ENCODE measurements at places on chromosomes 5 and 9. TPM values are rescaled to one million over a fixed set of nuclear protein-coding genes. Genes with fewer than 3 reads are reported as not detected.

- no peak for DNase-seq
Measured at GRCh38 chr5:42929871-42930270, 110.2 kb downstream of the ANXA2R start.

GRCh38 chr5:145943674-145944121 is 7.3 kb downstream of the SH3RF2 start:
- no peak for DNase-seq

The GDNF gene
- polyA plus RNA-seq, result 0.51 TPM

- DNase-seq, result no peak
Measured at GRCh38 chr9:108087781-108088180, 598.2 kb upstream of the KLF4 start.

The SPAG8 gene
- polyA plus RNA-seq, result 16.5 TPM

- no peak for DNase-seq
Measured at GRCh38 chr9:1998111-1998510, 17.0 kb upstream of the SMARCA2 start.

The MAMDC4 gene
- 15.9 TPM for polyA plus RNA-seq

The CFAP77 gene
- polyA plus RNA-seq, result 6.9 TPM

The TNFSF15 gene
- 0.51 TPM for polyA plus RNA-seq

The CYLC2 gene
- polyA plus RNA-seq, result not detected

The SLC2A6 gene
- 25.2 TPM for polyA plus RNA-seq

The SLC4A9 gene
- 1.9 TPM for polyA plus RNA-seq

DNA sequence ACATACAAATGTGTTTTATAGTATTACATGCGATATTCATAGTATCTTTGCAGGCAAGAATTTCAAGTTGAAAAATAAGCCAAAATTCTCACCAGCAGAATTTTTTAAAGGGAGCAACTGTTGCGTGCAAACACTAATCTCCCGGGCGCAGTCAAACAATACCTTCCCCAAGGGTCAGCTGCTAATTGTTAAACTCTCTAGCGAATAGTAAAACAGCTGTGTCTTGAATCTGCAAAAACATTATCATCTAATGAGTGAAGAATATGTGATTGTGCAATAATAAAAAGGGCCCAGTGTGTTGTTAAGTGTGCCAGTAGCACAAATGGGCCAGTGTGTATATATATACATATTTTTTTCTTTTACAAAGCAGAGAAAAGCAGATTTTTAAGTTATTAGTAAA is 131.4 kb downstream of the CCDC192 start:
- DNase-seq, result no peak

DNA sequence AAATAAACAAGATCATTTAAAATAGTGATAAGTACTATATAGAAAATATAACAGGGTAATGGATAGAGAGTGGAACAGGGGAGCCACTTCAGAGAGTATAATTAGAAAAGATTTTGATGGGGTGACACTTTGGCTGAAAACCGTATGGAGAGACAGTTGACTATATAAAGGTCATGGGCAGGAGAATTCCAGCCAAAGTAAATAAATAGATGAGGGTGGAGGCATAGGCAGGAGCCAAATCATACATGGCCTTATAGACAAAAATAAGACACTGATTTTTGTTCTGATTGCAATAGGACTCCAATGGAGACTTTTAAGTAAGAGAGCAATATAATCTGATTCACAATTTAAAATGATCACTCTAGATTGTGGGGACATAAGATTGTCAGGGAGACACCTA is 37.5 kb upstream of the NUDT12 start:
- no peak for DNase-seq

DNA sequence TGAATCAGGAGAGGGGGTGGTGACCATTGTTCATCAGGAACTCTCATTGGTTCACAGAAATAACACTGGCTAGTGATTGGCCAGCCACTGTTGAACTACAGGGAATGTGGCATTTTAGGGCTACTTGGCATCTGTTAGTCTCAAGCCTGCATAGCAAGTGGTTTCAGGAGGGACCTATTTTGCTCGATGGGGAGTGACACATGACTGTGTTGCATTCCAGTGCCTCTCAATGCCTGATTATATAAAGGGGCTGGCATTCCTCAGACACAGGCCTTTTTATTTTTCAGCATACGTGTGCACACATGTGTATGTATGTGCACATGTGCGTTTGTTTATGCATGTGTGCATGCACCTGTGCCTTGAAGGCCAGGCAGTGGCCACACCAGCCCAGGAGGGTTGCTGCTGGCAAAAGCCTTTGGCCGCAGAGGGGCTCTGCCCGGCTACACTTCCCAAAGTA is 23.2 kb downstream of the FGD3 start:
- DNase-seq, result no peak

The TMC1 gene
- 2.0 TPM for polyA plus RNA-seq

DNA sequence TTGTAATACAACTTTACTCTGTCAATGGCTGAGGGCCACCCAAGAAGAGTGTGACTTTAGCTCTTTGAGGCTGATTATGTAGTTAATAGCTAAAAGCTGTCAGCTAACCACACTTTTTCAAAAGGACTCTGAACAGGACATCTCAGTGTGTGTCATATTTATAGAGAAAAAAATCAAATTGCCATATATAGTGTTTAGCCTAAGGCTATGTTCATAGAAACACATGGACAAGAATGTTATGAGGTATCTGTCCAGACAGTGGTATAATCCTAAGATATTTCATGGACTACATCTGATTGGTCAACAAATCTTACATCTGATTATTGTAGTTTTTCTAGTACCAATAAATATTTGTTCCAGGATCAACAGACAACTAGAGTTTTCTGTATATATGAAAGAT is 42.1 kb upstream of the CDH18 start:
- DNase-seq, result no peak

DNA sequence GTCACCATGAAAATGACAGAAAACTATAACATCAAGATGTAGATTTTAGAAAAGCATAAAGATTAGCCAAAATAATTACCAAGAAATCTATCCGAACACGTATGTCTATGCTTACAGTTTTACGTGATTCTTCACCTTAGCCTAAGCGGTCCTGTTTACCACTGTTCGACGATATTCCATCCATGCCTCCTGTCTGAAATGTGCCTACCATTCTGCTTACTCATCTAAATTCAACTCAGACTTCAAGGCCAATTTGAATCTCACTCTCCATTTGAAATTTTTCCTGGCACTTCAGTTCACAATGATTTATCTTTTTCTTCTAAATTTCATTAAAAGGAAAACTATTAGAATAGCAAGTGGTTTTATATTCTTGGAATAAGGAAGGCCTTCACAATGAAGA is 15.4 kb downstream of the ZDHHC21 start:
- DNase-seq, result no peak
